ENCODE measurements at places on chromosomes 7 and 10.

DNA sequence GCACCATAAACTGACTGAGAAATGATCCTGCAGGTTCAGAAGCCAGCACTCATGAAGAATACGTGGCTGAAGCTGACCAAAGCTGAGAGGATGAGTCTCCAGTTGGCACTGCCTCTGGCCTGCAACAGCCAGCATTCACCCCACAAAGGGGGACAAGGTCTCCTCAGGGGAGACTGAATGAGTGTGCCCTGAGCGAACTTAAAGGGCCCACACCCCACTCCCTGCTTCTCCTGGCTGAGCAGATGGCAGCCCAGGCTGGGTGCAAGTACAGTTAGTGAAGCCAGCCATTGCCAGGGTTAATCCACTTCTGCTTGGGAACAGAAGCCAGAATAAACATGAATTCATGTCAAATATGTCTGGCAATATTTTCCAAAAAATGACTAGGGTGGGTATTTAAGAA is 98.1 kb downstream of the PPP1R17 start:
- no peak for DNase-seq

GRCh38 chr10:21530168-21530567 is 3.9 kb upstream of the MLLT10 start:
- no peak for DNase-seq

GRCh38 chr10:16016688-16017087 is 156.4 kb upstream of the MINDY3 start:
- no peak for DNase-seq

GRCh38 chr10:8455181-8455580 is 400.7 kb downstream of the GATA3 start:
- no peak for DNase-seq

DNA sequence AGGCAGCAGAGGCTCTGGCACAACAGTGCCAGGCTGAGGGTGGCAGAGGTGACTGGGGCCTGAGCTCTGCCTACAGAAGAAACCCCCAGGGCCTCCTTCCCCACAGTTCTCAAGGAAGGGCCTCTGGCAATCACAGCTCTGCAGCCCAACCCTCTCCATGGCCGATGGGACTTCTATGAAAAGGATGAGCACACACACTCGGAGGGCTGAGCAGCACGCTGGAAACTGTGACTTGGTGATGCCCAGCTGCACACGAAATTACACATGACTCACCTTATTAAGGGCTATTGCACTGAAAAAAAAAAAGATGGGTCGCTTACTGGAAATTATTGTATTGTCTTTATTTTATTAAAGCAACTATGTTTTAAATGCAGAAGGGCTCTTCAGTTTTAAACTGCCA is 42.9 kb upstream of the LRRC18 start:
- no peak for DNase-seq

GRCh38 chr7:121604627-121605316 is 208.7 kb upstream of the FAM3C start:
- no peak for DNase-seq

GRCh38 chr7:79471699-79472098 is 18.2 kb upstream of the MAGI2 start:
- no peak for DNase-seq

GRCh38 chr7:116445447-116446211 is 53.9 kb upstream of the CAV2 start:
- DNase-seq, result no peak

DNA sequence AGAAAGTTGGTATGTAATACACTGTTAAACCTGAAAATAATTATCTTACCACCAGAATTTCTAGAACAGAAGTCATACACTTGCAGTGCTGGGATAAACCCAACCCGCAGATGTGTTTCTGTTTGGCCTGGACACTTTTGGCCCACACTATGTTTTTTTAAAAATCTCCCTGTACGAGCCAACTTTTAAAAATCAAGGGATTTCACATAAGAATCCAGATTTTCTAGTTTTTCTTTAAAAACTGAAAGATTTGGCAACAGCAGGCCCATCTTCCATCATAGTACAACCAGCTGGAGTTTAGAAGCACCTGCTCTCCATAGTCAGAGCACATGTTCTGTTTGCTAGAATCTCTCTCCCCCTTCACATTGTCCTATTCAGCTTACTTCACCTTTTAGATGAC is 74.0 kb downstream of the TLL2 start:
- DNase-seq, result no peak

- DNase-seq, result no peak
These were observed 341.3 kb upstream of the SEMA3C start for GRCh38 chr7:81260152-81260551.

DNA sequence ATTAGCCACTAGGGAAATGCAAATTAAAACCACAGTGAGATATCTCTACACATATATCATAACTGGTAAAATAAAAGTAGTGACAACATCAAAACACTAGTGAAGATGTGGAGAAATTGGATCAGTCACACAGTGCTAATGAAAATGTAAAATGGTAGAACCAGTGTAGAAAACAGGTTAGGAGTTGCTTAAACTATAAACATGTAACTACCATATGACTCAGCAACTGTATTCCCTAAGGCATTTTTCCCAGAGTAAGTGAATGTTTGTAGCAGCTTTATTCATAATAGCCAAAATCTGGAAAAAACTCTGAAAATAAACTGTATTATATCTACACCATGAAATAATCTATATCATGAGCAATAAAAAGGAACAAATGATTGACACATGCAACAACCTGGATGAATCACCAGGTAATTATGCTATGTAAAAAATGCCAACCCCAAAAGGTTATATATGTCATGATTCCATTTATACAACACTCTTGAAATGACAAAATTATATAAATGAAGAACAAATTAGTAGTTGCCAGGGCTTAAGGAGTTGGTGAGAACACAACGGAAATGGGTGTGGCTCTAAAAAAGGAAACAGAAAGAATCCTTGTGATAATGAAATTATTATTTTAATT is 22.8 kb downstream of the SLC25A40 start:
- no peak for DNase-seq

DNA sequence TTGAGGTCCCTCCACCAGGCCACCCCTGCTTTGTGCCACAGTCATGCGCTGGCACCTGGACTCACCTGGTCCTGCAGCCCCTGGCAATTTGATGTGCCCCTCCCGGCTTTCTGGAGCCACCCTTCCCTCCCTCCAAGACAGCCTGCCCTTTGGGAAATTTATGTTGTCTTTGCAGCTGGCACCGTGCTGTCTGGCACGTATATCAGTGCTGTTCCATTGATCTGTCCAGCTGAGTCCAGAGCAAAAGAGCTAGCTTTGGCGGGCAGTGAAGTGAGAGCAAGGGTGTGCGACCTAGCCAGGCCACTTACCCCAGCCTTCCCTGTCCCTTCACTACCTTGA is 5.7 kb downstream of the RARRES2 start:
- no peak for DNase-seq

- no peak for DNase-seq
These were observed 297.3 kb upstream of the COBL start for GRCh38 chr7:51613911-51614357.

GRCh38 chr7:137656850-137657232 is 189.9 kb downstream of the DGKI start:
- no peak for DNase-seq

DNA sequence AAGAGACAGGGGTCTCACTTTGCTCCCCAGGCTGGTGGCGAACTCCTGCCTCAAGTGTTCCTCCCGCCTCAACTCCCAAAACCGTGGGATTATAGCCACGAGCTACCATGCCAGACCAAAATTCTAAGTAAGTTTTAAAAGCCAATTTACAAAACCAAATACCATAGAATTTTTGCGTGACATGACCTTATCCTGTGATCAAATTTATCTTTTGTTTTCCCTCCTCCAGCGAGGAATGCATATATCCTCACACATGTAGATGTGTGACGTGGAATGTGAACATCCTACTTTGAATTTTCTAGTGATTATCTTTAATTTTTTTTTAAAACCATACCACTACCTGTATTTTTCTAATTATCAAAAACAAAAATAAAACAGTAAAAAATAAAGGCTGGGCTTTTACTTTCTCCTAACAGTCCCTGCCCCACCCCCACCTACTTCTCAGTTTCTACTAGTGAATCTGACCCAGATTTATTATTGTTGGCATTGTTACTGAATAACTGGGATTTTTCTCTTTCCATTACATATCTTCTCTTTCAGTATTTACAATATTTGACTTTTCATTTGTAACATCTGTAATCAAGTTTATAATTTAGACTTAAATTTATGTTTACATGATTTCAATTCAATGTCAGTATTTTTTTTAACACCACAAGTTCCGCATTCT is 26.0 kb downstream of the CYTH3 start:
- DNase-seq, result no peak

- DNase-seq, result no peak
These were observed 50.9 kb downstream of the SEMA3D start for GRCh38 chr7:85135977-85136376.

DNA sequence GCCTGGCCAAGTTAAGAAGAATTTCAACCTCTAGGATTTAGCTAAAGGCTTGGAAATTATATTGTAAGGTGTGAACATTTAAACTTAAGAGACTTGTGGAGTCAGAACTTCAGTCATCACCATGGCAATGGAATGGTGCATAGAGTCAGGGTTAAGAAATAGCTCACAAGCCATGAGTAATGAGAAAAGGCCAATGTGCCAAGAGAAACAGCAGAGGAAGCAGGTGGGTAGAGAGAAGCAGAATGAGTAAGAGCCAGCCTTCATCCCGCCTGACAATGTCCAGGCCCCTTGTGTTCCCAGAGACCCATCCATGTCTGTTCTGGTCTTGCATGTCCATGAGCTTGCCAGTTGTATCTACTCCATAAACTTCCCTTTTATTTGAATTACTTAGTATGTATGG is 62.6 kb upstream of the TBX20 start:
- DNase-seq, result no peak

DNA sequence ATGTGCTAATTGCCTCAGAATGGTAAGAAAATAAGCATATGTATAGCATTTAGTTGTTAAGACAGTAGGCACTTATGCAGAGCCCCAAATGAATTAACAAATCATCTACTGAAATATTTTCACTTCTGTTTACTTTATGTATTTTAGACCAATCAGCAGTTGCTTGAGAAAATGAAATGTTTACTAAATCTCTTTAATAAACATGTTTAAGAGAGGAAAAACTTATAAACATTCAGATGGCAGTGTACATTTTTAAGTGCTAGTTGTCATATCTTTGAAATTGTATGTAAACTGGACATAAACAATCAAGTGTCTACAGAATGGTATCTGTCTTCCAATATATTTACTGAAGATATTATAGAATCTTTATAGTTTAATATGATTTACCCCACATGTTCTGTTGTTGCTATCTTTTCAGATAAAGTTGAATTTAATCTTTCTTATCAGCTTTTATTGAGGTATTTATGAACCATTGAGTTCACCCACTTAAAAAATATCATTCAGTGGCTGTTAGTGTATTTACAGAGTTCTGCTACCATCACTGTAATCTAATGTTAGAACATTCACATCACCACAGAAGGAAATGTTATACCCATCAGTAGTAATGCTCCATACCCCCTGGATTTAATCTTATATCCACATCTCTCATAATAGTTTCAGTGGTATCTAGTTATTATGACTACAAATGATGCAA is 264.3 kb downstream of the ADK start:
- DNase-seq, result no peak

DNA sequence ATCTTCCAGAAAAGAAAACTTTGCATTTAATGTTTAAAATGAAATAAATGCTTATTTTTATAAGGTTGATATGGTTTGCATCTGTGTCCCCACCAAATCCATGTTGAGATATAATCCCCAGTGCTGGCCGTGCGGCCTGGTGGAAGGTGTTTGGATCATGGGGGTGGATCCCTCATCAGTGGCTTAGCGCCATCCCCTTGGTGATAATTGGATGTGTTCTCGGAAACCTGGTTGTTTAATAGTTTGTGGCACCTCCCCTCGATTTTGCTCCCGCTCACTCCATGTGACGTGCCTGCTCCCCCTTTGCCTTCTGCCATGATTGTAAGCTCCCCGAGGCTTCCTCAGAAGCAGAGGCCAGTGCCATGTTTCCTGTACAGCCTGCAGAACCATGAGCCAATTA is 2.4 kb upstream of the MTPAP start:
- DNase-seq, result no peak

DNA sequence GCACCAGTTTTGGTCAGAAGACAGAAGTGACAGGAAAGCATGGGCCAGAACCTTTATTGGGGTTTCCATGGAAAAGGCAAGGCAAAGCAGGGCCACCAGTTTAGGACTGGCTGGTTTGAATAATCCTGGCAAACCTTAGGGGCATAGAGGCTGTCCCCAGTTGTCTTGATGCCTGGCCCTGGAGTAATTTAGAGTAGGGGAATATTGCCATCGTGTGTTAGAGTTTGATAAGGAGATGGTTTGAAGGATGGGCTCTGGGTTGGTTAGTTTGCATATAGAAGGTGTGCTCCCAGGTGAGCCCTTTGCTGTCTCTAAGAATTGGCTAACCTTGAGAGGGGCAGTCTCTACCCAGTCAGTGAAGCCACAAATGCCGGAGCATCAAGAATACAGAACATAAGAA is 79.6 kb downstream of the ZNF777 start:
- DNase-seq, result no peak

DNA sequence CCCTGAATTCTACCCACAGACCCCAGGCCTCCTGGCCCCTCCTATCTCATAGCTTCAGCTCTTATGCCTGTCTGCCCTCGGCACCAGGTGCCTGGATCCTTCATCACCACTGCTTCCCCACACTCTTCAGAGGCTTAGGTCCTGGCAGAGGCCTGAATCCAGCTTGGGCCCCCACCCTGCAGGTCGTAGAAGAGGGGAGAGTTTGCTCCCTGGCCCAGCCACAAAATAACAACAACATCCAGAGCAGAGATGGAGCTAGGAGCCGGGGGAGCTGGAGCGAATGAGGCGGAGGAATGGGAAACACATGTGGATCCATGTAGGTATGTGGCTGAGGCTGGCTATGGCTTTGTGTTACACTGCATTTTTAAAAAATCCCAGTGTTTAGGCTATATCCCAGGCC is 7.8 kb upstream of the OPN4 start:
- DNase-seq, result no peak

- DNase-seq, result no peak
These were observed 25.2 kb upstream of the CFAP46 start for GRCh38 chr10:132967540-132967939.

- no peak for DNase-seq
These were observed 36.2 kb upstream of the CCDC7 start for GRCh38 chr10:32409741-32410140.

DNA sequence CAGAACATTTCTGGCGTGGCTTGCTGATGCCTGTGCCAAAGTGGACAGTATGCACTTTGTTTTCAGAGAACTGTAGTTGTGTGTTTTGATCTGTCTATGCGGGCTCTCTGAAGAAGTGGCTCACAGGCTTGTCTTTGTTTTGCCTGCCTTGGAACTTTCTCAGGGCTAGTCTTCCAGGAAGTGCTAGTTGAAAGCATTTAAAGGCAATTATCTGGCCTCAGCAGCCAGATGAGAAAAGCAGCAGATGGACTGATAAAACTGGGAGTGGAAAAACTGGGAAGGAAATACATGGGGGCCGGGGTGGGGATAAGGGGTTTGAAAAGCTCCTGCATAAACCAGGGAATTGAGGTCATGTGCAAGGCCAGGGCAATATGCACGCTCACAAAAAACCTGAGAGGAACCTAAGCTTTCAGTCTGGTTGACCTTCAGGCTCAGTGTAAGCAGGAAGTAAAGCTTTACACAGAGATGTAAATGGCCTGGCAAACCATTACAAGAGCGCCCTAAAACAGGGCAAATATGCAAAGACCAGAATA is 94.5 kb downstream of the ZNF33B start:
- no peak for DNase-seq

- no peak for DNase-seq
These were observed 55.7 kb downstream of the PDGFA start for GRCh38 chr7:463817-464453.

- DNase-seq, result no peak
These were observed 73.5 kb downstream of the MALSU1 start for GRCh38 chr7:23372611-23373010.

Measured in central memory CD4-positive, alpha-beta T cell (primary cell).